ENCODE measurements at places on chromosomes 16 and 17.

GRCh38 chr17:61467416-61468262 is 15.4 kb downstream of the TBX4 start:
- DNase-seq, result peak; percentile 37

DNA sequence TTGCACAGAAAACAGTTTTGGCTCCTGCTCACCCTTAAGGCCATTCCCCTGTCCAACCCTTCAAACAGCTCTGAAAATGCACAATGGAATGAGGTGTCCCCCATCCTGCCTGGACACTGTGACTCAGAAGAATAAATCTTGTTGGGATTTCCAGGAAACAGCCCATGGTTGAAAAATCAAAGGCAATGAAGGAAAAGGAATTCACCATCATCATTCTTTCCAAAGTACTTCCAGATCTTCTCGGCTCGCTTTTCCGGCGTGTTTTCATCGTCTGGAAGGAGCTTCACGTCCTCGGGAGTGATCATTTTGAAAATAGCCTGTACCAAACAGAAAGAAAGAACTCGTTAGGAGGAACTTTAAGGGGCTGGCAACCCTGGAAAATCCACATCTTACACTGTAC is 4.3 kb downstream of the RCVRN start:
- DNase-seq, result peak; percentile 51

DNA sequence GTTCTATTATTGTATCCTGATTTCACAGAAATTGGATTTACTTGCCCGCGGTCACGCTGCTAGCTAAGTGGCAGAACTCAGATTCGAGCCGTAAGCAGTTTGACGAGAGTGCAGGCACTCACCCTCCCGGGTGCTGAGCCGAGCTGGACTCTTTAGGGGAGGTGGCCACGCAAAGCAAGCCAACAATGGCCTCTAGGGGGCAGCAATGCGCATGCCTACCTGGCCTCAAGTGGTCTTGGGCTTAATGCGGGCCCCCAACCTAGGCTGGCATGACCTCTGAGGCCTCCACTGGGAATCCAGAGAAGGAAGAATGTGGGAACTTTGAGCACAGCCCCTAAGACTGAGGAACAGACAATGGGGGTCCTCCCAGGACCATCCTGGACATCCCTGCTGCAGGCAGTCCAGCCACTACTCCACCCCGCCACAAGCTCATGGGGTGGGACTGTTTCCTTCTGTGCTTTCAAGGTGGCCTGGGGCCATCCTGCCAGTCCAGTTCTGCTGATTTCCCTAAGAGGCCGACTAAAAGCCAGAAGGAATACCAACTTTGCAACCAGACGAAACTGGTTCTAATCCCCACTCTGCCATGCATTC is 276.5 kb downstream of the XYLT1 start:
- peak; percentile 23 for DNase-seq

DNA sequence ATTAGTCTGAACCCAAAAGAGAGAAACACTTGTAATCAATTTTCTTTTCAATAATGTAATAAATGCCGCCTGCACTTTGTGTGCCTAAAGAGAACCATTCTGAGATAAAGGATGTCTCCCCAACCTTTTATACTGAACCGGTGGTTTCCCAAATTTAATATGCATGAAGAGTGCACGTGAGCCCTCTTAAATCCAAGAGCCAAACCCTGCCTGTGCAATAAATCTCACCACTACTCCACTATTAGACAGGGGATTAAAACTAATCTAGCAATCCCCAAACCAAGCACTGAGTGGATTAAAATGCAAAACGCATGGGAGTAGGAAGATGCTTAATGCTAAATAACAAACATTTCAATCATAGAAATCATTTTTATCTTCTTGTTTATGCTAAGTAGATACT is 351.0 kb upstream of the PSMD7 start:
- DNase-seq, result no peak

DNA sequence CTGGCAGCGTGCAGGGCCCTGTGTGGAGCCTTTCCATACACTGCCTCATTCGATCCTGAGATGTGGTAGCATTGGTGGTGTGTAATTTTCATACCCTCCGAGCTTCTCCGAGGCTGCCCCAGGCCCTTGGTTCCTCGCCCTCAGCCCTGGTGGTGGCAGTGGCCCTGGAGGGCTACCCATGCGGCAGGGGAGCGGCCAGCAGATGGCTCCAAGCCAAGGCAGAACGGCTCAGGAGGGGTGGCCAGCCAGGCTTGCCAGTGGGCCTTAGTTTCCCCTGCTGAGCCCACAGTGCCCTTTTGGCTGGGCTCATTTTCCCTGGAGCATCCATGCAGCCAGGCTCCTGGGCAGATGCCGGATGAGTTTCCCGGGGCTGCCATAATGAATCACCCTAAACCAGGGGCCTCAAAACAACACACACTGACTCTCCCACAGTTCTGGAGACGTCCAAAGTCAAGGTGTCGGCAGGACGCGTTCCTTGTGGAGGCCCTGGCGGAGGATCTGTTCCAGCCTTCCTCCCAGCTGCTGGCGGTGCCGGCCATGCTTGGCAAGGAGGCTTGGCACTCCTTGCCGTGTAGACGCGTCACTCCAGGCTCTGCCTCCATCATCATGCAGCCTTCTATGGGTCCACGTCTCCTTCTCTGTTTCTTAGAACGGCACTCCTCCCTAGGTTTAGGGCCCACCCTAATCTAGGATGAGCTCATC is 158.8 kb upstream of the GSE1 start:
- DNase-seq, result no peak

DNA sequence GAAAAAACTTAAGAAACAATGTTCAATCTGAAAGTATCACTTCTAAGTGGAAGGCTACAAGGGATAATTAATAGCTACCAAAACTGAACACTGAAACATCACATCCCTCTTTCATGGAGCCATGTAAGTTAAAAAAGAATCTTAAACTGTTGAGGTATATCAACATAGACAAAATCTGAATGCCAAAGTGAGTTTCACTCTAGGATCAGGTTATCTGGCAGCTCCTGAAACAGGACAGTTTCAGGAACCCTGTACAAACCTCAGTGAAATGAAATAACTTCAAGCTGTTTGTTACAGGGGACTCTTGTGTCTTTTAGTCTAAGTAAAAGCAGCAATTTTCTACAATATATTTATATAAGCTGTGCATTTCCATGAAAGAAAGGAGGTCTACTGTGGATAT is 73.2 kb downstream of the KANSL1 start:
- DNase-seq, result no peak

GRCh38 chr16:19284207-19284606 is 1.3 kb upstream of the CLEC19A start:
- DNase-seq, result peak; percentile 3

GRCh38 chr16:32116080-32116479 is 137.0 kb upstream of the TP53TG3D start:
- no peak for DNase-seq

- DNase-seq, result peak; percentile 54
Measured at GRCh38 chr16:54936201-54936978, 5.7 kb downstream of the IRX5 start.
